Germinal center (tissue), 1 donor: ENCODE measurements at places on chromosomes 3 and 15.

DNA sequence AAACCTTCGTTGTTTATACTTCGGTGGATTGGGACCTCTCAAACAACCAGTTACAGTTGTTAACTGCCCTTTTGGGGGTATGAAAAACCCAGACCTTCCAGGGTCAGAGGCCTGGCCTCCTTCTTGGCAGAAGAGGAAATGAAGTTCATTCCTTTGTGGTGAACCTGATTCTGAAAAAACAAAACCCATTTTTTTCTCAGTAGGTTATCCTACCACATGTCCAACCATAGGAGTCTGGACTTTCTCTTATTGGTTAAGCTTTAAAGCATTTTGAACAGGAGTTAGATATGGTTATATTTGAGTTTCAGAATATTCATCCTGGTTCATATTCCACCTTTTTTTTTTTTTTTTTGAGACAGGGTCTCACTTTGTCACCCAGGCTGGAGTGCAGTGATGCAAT is 7.2 kb upstream of the LACTB start:
- no peak for DNase-seq

GRCh38 chr15:47720555-47720954 is 3.2 kb downstream of the SEMA6D start:
- no peak for DNase-seq

GRCh38 chr3:141103503-141103902 is 52.4 kb downstream of the SPSB4 start:
- no peak for DNase-seq

DNA sequence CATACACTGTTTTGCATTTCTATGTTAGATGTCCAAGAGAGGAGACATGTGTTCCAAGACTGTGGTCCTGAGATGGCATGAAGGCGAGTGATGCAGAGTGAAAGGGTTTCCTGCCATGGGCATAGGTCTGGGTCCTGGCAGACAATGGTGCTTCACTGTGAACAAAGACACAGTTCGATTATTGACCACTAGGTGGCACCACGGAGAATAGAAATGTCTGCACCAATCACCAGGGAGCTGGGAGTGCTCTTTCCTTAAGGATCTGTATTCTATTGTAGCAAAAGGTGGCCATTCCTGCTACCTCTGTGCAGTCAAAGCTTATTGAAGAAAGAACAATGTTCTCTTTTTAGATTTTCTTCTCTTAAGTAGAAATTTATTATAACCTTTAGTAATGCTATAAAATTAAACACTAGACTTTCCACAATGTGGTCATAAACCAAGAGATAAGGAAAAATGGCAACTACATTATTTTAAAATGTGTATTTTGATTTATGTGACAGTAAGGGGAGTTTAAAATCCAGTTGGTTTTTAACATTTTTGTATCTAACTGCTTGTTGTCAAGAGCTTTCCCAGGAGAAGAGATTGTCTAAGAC is 88.7 kb downstream of the GABRG3 start:
- DNase-seq = peak; percentile 35

DNA sequence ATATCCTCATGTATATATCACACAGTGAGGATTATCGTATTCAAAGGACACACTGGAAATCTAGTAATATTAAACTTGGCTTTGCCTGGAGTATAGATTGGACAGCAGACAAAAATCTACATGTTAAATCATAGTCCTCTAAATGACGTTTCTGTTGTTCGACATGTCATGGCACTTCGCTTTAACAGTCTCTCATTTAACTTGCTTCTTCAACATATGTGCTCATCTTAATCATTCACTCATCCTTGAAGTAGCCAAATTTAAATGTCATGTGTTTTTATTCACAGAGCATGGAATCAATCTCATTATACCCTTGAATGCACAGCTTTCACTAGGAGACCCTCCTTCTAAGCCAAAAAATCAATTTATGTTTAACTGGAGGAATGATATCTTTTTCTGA is 417.0 kb upstream of the CNTN6 start:
- no peak for DNase-seq

DNA sequence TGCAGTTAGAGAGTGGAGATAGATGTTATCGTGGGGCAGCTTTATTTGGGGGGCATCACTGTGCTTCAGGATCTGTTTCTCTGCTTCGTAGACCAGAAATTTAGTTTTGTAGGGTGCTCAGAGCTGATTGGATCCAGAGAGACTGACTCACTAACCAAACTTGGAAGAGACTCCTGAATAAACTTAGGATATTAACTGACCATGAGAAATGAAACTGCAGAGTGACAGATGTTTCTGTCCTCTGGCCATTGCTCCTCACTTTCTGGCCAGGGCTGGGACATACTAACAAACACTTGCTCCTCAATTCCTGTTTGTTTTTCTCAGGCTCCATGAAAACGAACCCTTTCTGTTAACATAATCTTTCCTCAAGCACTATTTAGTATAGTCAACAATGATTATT is 4.3 kb downstream of the ZNF592 start:
- no peak for DNase-seq

GRCh38 chr3:158486200-158486599 is 84.8 kb upstream of the MLF1 start:
- DNase-seq = no peak

- DNase-seq = no peak
Measured at GRCh38 chr3:17850448-17850847, 108.0 kb upstream of the TBC1D5 start.

GRCh38 chr15:51075826-51076523 is 18.7 kb downstream of the TNFAIP8L3 start:
- no peak for DNase-seq

DNA sequence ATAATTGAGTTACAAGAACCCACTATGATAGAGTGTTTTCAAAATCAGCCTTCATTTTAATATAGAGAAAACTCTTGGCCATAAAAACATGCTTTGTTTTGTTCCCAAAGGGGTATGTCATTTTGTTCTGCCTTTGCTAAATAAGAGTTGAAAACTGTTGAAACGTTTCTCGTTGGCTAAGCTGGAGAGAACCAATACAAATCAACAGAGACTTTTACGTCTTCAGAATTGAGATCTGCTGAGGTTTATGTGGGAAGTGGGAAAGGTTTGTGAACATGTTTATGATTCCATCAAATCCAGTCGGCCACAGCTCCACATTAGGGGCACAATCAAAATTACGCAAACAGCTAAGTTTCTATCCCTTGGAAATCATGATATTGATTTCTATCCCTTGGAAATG is 102.0 kb downstream of the IGF2BP2 start:
- no peak for DNase-seq

DNA sequence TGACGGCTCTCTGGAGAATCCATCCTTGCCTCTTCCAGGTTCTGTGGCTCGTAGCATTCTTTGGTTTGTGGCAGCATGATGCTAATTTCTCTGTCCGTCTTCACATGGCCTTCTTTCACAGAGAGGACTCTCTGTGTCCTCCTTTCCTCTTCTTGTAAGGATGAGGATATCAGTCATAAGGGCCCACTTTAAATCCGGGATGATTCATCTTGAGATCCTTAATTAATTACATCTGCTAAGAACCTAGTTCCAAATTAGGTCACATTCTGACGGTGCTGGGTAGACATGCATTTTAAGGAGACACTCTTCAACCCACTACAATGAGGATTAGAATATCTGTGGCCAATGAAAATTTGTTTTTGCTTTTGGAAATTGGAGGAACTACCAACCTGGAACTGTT is 15.7 kb upstream of the GXYLT2 start:
- DNase-seq = no peak

DNA sequence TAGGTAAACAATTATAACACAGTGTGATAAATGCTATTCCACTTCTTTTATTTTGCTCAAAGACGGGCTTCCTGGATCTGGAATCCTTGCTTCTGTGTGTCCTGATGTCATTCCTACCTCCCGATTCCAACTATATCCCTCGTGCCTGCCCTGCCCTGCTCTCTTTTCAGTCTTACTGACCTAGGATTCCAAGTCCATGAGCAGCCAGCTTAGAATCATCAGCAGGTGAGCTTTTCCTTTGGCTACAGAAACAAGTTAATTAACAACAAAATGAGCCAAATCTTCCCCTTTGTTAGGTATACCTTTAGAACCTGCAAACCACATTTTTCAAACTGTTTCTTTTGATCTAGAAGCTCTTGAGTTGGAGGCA is 21.9 kb upstream of the KPNA1 start:
- no peak for DNase-seq

DNA sequence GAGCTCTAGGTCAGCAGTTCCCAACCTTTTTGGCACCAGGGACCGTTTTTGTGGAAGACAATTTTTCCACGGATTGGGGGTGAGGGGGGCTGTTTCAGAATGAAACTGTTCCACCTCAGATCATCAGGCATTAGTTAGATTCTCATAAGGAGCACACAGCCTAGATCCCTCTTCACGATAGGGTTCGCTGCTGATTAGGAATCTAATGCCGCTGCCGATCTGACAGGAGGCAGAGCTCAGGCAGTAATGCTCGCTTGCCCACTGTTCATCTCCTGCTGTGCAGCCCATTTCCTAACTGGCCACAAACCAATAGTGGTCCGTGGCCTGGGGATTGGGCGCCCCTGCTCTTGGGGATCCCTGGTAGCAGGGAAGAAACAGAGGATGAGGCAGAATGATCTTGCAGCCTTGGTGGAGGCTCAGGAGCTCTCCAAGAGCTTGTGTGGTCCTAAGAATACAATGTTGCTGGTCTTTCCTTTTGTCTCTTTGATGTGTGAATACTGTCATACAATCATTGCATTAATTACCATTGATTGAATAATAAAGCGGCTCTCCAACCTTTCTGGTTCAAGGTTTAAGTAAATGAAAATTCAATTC is 183.2 kb downstream of the FNDC3B start:
- DNase-seq = no peak

DNA sequence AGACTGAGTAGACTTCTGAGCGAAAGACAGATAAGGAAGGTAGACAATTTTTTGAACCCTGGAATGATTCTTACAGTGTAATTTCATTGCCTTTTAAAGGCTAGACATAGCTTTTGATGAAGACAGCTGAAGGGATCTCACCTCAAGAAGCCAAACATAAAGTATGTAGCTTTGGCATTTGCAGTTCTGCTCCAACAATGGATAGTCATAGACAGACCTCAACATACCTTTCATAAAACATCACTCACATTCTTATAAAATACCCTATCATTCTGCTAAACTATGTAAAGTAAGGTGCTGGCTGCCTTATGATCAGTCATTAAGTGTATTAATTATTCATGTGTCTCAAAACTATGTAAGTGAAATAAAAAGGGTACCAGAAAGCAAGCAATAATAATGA is 70.0 kb downstream of the UBE3A start:
- DNase-seq = no peak

GRCh38 chr15:69536726-69537512 is 84.3 kb downstream of the RPLP1 start:
- DNase-seq = no peak

- DNase-seq = no peak
Measured at GRCh38 chr3:15978801-15979200, 181.0 kb upstream of the ANKRD28 start.

- DNase-seq = no peak
Measured at GRCh38 chr15:82697735-82698407, 11.8 kb downstream of the AP3B2 start.

DNA sequence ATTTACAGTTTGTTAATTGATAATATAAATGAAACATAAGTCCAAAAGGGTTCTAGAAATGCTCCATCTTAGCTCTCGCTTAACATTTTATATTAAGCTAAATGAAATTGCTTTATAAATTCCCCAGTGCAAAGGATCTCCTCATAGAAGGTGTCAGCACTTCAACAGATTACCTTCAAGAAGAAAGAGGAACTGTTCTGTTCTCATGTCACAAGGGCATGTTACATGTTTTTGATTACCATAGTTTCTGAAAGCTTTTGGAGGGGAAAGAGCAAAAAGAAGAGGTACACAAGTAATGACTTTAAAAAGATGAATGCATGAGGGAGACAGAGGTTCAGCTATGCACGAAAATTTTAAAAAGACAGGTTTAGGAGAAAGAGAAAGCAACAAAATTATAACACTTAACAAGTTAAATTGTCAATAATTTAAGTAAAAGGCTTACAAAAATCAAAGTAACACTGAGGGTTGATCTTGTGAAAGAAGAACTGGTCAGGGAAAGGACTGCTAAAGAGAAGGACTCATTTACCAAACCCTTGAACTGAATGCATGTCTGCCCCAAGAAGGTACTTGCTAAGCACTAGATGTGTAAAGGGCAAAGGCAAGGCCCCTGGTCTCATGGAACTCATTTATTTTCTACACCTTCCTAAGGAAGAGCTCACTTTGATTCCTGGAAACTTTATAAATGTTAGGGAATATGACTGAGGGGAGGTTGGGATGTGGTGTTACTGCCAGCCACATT is 45.1 kb downstream of the CCDC191 start:
- DNase-seq = peak; percentile 14

GRCh38 chr3:193865339-193865738 is 270.6 kb upstream of the HES1 start:
- DNase-seq = no peak

GRCh38 chr3:135141160-135141559 is 346.1 kb downstream of the EPHB1 start:
- DNase-seq = no peak

- no peak for DNase-seq
Measured at GRCh38 chr15:69074843-69075224, 60.3 kb downstream of the NOX5 start.
